Pons (tissue), 1 donor: ENCODE measurements at places on chromosomes 3 and 15.

DNA sequence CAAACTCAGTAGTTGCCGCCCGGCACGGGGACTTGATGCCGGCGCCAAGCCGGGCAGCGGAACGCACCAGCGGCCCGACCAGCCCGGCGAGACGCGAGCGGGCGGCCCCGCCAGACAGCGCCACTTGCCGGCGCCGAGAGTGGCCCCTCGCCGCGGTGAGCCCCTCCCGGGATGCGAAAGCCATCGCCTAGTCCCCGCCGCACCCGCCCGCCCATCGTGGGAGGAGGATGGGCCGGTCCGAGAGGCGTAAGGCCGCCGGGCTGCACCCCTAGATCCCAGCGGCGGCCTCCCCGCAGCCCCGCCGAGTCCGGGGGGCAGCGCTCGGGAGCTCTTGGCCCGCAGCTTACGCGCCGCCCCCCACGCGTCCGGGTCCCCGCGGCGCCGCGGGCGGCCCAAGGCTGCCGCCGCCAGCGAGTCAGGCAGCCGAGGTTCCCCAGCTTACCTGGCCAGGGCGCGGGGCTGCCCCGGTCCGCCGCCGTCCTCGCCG, 609 bp downstream of the GOLGA8A start:
- DNase-seq: peak; percentile 3

- no peak for DNase-seq
These were observed 57.3 kb downstream of the LSM3 start for GRCh38 chr3:14235912-14236295.

- DNase-seq: no peak
These were observed 12.5 kb downstream of the RASA2 start for GRCh38 chr3:141499284-141499683.

DNA sequence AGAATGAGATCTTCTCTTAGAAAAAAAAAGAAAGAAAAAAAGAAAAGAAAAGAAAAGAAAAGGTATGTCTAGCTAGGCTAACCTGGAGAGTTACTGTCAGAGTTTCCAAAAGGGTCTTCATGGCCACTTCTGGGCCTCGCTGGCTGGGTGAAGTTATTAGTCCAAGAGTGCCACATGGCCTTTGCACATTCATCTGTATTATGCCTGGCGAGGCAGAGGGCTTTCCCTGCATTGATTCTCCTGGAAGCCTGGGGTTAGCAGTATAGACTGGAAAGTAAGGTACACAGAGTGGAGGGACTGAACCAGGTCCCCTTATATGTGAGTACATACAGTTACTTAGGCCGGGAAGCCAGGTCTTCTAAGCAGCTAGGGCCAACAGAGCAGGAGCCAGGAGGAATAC, 54.8 kb upstream of the CGNL1 start:
- no peak for DNase-seq

DNA sequence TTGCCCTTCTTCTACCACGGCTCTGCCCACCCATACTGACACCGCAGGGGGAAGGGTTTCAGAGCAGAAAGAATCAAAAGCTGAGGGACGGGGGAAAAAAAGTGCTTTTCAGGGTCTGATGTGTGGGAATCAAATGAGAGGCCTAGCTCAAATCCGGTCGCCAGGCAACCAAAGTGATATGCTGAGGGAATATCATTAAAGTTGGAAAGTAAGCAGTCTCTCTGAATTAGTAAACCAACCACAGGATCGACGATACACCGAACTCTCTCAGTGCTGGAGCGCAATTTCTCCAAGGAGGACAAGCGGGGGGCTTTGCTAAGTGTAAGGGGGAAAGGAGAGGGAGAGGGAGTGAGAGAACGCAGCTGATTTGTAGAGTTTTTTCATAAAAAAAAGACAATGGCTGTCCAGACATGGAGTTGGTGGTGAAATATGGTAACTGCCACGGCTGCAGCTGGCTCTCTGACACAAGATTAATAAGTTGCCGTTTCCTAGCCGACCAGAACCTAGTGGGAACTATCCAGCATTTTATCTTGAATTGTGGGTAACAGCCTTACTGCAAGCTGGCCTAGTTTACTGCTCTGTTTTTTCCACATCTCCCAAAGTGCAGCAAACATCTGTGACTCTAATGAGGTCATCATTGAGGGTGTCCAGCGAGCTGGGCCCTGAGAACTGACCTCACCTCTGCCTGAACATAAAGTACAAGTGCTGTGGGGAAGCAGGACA, 530.2 kb downstream of the SOX2 start:
- DNase-seq: peak; percentile 88

DNA sequence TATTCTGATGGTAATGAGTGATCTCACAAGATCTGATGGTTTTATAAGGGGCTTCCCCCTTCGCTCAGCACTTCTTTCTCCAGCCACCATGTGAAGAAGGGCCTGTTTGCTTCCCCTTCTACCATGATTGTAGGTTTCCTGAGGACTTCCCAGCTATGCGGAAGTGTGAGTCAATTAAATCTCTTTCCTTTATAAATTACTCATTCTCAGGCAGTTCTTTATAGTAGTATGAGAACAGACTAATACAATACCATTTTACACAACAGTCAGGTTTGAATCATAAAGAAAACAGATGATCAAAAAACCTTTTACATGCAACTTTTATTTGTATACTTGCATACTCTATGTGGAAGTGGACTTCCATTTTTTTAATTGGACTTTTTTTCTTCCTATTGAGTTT, 46.7 kb upstream of the CBLB start:
- DNase-seq: no peak

DNA sequence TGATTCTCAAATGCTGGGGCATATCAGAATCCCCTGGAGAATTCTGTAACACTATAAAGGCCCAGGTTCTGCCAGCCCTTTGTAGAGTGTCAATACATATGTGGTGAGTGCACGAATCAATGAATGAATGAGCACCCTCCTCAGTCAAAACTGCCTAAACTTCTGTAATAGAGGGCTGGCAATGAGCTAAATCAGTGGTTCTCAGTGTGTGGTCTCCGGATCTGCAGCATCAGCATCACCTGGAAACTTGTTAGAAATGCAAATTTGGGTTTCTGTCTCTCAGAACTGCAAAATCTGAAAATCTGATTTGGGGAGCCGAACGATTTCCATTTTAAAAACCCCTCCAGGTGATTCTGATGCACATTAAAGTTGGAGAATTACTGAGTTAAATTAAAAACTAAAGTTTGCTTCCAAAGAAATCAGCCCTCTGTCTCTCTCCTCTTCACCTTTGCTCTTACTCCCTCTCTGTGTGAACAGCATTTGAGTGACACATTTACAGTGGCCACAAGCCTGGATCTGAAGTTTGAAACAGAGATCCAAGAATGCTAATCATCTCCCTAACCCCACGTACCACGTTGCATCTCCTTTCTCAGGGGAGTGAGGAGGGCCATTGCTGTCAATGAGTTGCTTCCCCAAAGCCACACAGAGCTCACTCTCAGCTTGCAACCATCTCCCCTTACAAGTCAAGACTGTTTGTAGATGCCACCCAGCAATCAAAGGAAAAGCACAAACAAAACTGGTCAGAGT, 109.5 kb downstream of the STAC start:
- DNase-seq: no peak

DNA sequence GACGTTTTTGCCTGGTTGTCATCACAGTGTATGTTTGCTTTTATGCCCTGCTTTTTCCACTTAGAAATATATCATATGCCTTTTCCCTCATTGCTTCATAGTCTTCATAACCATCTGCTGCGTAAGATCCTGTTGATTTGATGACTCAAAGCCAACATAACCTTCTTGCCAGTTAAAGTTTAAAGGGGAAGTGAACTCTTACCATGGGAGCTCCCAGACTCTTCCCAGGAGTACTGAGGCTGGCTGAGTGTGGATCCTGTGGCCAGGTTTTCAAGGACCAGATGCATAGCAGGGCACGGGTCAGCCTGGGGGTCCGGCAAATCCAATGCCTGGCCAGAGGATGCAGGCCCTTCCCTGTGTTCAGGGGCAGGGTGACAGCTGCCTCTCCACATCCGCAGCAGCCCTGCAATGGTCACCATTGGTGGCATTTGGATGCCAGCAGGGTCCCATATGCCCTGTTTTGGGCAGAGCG, 42.0 kb upstream of the SACM1L start:
- DNase-seq: no peak

DNA sequence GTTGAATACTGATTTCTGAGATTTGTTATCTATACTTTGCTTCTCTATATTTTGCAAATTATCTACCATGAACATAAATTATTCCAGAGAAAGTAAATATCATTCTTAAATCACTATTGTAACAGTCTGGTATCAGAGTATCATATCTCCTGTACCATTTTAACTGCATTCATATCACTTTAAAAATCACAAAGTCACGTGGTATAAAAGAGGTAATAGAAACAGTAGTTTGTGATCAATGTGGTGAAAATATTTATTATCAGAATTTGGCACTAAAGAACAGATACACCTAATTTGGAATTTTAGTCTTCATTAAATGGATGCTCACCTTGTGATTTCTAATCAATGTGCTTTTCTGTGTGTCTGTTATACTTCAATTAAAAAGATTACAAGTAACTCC, 47.8 kb downstream of the P3H2 start:
- DNase-seq: no peak

GRCh38 chr3:31373681-31374080, 159.0 kb upstream of the STT3B start:
- DNase-seq: no peak

GRCh38 chr15:72515591-72516389, 41.7 kb downstream of the ARIH1 start:
- no peak for DNase-seq

DNA sequence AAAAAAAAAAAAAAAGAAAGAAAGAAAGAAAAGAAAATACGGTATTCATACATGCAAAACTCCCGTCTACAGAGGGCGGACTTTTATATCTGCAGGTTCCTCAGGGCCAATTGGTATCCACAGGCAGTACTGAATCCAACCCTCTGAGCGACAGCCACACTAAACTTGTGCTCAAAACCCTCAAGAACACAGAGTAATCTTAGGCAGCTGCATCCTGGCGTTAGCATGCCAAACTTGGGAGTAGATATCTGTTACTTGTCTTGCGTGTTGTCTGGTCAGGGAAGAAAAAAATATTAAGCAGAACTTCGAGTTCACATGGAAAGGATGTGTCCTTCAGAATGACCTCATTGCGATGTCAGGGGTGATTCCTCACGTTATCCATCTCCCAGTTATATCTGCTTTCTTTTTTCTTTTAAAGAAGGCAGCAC, 12.8 kb downstream of the SNAP23 start:
- no peak for DNase-seq

- DNase-seq: no peak
These were observed 6.1 kb downstream of the ANP32A start for GRCh38 chr15:68814596-68814995.

DNA sequence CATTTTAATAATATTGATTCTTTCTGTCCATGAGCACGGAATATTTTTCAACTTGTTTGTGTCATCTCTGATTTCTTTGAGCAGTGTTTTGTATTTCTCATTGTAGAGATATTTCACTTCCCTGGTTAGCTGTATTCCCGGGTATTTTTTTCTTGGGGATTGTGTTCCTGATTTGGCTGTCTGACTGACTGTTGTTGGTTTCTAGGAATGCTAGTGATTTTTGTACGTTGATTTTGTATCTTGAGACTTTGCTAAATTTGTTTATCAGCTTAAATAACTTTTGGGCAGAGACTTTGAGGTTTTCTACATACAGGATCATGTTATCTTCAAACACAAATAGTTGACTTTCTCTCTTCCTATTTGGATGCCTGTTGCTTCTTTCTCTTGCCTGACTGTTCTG, 418.8 kb upstream of the ALCAM start:
- DNase-seq: no peak

GRCh38 chr3:49591615-49592014, 37.3 kb downstream of the BSN start:
- no peak for DNase-seq

GRCh38 chr15:89203705-89204273, 17.6 kb downstream of the RLBP1 start:
- DNase-seq: no peak

GRCh38 chr15:57167821-57168395, 208.4 kb upstream of the CGNL1 start:
- no peak for DNase-seq
